ENCODE measurements at places on chromosomes 6 and 20.

- DNase-seq: no peak
Observed at GRCh38 chr6:29989211-29989610, 46.9 kb downstream of the HLA-A start.

DNA sequence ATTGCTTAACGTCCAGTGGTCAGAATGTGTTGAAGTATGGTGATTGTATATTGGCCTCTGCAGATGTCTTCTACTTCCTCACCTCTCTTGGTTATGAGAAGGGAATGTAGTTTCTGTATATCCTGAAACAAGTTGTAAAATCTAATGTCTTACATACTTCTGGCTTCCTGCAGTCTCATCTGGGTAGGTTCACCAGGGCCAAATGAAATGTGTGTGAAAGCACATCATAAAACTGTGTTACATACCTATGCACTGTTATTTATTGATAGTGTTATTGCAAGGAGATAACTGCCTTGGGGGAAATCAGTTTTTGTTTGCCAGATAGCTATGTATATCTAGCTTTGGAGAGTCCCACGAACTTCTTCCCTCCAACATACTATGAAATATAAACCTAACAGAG, 35.7 kb upstream of the PLCG1 start:
- DNase-seq: no peak

- no peak for DNase-seq
Observed at GRCh38 chr6:170225852-170226417, 64.9 kb downstream of the DLL1 start.

- no peak for DNase-seq
Observed at GRCh38 chr20:36051318-36052116, 83.1 kb downstream of the CNBD2 start.

DNA sequence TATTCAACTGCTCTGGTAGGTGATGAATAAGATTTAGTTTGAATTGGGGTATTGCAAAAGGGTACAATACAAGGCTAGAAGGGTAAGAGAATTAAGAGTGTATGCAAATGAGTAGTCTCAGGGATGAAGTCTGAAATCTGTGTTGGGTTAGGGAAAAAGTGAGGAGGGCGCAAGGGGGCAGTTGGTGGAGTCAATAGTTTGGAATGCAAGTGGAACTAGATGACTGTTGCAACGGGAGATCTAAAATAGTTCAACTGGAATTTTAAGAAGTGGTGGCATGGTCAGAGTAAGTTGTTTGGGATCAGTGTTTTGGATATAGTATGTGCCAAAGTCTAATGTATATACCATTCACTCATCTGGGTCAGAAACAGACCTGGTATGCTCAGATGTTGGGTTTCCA, 329.6 kb downstream of the GJA1 start:
- DNase-seq: no peak

DNA sequence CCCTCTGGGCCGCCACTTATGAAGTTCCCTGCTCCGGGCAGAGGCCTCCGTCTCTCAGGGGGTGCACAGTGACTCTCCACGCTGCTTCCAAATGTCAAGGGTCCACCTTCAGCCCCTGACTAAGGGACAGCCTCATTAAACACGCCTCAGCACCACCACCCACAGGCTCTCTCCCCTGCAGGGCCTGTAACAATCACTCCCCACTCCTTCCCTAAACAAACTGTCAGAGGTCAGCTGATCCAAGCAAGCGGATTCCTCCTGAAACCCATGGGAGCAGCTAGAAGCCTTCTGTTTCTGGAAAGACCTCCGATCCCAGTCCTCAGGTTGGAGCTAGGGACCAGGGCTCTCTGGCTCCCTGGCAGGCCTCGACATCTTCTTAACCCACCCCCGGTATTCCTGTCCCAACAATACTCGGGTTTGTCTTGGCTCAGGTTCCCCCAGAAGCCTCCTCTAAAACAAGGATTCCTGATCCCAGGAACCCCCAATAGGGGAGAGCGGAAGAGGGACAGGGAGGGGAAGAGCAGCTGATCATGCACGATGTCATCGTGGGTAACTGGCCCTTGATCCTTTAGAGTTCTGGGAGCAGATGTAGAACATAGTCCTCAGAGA, 181.0 kb downstream of the ZNF217 start:
- no peak for DNase-seq

GRCh38 chr6:57021086-57021720, 25.3 kb upstream of the KIAA1586 start:
- no peak for DNase-seq

GRCh38 chr6:21522143-21522747, 71.3 kb upstream of the SOX4 start:
- no peak for DNase-seq

GRCh38 chr6:161631676-161632194, 357.9 kb upstream of the AGPAT4 start:
- DNase-seq: no peak

DNA sequence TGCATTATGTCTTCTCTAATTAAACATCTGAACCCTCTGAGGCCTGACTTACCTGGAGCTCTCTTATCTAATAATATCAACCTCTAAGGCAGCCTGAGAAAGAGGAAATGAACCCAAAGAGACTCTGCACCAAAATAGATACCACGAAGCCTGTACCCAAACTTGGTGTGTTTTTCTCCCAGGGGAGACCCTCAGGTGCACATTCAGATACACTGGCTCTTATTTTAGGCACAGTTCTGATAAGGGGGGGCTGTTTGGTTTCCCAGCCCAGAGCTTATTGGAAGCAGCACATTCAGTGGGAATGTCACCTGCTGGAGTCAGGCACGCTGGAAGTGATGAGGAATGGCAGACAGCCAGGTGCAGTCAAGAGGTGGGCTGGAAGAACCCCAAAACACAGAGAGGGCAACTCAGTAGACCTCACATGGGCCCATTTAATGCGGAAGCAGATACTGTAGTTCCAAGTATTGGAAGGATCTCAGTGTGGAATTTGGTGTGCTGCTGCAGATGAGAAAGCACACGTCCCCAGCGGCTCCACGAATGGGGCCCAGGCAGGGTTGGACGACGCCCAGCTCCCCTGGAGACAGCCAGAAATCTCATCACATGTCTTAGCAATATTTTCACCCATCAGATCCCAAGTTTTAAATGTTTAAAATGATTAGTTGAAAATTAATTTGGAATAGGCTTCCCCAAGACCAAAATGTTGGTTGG, 9.7 kb upstream of the CCR6 start:
- DNase-seq: no peak

- DNase-seq: no peak
Observed at GRCh38 chr20:56178219-56178618, 70.3 kb upstream of the MC3R start.

DNA sequence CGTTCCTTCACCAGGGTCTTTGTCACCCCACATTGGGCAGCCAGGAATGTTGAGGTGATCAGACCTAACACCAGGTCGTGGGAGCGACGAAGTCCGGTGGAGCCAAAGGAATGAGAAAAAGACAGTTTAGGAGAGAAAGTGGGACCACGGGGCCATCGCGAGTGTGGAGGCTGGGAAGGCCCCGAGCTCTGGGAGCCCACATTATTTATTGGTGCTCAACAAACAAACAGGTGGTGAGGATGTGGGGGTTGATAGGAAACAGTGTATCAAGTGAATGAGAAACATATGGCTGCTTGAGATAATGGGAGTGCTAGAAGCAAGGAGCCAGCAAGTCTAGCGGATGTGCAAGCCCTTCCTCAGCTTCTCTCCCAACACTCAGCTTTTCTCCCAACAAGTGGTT, 287.1 kb upstream of the SGK1 start:
- no peak for DNase-seq

DNA sequence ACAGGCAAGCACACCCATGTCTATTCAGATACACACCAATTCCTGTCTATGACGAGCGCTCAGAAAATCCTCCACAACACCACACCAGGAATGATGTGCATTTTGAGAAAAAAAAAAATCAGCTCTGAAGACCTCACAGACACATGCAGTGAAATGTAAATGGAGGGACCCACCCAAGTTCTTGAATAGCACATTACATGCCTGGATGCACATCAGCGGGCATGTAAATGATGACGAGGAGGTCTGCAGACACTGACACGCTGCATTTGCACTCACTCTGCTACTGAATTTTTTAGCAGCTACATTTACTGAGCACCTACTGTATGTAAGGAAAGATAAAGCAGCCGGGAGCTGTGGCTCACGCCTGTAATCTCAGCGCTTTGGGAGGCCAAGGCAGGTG, 14.7 kb downstream of the NRSN2 start:
- no peak for DNase-seq

DNA sequence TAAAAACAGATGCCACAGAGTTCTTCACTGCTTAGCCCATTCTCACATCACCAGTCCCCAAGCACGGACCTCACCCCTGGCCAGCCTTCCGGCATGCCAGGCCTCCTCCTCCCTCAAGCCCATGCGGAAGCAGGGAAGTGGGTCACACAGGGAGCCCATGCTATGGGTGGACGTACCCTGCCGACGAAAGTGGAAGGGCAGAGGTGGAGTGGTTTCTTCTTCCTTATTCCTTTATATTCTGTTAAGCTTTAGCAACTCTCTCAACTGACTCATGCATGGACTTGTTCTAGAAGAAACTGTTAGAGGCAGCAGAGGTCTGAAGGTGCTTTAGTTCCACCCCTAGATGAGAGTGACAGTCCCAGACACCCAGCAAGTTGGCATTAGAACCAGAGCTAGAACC, 118.6 kb downstream of the LY86 start:
- DNase-seq: no peak

GRCh38 chr20:32832664-32833063, 12.9 kb downstream of the MAPRE1 start:
- DNase-seq: no peak

DNA sequence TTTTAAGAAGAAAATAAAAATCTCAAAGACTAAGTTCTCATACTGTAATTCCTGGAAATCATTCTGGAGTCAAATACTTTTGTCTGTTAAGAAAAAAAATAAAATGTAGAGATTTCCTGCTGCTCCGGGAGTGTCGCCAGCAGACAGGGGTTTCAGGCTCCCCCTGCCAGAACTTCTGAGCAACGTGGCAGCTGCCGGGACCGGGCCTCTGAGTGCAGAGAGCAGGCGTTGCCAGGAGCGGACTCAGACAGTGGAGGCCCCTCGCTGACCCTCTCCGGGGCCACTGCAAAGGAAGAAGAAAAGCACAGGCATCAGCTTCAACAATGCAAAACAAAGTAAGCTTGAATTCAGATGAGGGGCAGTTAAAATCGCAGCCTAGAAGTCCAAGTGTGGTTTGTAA, 95.5 kb downstream of the THBS2 start:
- DNase-seq: no peak

- DNase-seq: no peak
Observed at GRCh38 chr6:51474022-51474975, 613.1 kb downstream of the PKHD1 start.
